Transverse colon (tissue), 4 donors: ENCODE measurements at places on chromosomes 3 and 15. TPM values are rescaled to one million over a fixed set of nuclear protein-coding genes. Genes with fewer than 3 reads are reported as not detected.

- DNase-seq = no peak
These were observed 22.4 kb downstream of the LRRK1 start for GRCh38 chr15:100941536-100941935.

GRCh38 chr15:92806763-92807162, 93.4 kb upstream of the CHD2 start:
- DNase-seq = no peak

DNA sequence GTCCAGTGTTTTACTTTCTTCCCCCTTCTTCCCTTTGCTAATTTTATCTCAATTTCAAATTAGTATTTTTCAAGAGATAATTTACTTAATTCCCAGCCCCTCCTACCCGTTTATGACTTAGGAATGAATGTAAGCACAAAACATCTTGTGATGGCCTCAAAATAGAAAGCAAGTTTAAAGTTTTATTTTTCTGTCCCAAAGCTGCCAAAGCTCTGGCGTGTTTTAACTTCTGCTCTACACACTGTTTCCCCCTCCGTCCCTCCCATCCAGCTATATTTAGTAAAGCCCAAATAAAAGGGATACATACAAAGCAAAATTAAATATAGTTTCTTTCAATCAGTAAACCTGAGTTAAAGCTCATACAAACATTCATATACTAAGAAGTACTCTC, 59.9 kb downstream of the IGF2BP2 start:
- no peak for DNase-seq

GRCh38 chr3:13812034-13812471, 67.8 kb downstream of the WNT7A start:
- DNase-seq = no peak

GRCh38 chr3:101898039-101898438, 48.7 kb downstream of the NFKBIZ start:
- no peak for DNase-seq

The NPAP1 gene
- total RNA-seq = 0.16 TPM

The APEH gene
- 108 TPM for total RNA-seq

The ZNF501 gene
- total RNA-seq = 1.1 TPM

The TRIM59 gene
- total RNA-seq = 1.9 TPM

The VEPH1 gene
- 1.4 TPM for total RNA-seq

The KNG1 gene
- total RNA-seq = 2.0 TPM

The LMAN1L gene
- 20.2 TPM for total RNA-seq

The CCR3 gene
- total RNA-seq = not detected

The MLH1 gene
- 34.4 TPM for total RNA-seq
